ENCODE measurements at places on chromosomes 13 and 19. TPM values are rescaled to one million over a fixed set of nuclear protein-coding genes. Genes with fewer than 3 reads are reported as not detected.
A peak's percentile ranks its signal among the peaks of the same experiment; 100 is the strongest.

- no peak for DNase-seq
Observed at GRCh38 chr13:85590231-85590931, 208.8 kb downstream of the SLITRK6 start.

NCAN gene
- total RNA-seq: not detected

DNA sequence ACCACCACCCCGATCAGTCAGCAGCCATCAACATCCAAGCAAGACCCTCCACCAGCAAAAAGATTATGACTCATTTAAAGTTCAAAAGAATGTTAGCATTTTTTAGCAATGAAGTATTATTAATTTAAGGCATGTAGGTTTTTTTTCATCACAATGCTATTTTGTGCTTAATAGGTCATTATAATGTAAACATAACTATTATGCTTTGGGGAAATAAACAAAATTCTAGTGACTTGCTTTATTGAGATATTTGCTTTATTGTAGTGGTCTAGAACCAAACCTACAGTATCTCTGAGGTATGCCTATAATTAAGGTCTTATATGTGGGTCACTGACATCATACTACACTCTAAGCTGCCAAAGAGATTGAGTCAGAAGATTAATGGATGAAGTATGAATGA, 20.0 kb downstream of the KLF12 start:
- DNase-seq: no peak

DNA sequence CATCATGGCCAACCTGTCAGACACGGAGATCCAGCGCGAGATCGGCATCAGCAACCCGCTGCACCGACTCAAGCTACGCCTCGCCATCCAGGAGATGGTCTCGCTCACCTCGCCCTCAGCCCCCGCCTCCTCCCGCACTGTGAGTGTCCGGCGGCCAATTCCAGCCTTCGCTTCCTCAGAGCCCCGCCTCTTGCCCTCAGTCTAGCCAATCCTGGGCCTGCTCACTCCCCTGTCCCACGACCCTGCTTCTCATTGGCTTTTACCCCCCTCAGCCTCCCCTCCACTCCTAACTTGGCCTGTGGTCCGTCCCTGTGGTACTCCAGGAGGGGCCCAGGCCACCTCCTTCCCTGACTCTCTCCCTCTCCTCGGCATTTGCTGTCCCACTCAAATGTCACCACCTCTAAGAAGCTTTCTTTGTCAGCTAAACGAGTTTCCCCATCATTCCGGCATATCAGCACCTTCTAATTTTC, 12.3 kb downstream of the HRC start:
- peak; percentile 93 for DNase-seq

BST2 gene
- total RNA-seq: 32.7 TPM

SIAH3 gene
- total RNA-seq: 0.06 TPM

DNA sequence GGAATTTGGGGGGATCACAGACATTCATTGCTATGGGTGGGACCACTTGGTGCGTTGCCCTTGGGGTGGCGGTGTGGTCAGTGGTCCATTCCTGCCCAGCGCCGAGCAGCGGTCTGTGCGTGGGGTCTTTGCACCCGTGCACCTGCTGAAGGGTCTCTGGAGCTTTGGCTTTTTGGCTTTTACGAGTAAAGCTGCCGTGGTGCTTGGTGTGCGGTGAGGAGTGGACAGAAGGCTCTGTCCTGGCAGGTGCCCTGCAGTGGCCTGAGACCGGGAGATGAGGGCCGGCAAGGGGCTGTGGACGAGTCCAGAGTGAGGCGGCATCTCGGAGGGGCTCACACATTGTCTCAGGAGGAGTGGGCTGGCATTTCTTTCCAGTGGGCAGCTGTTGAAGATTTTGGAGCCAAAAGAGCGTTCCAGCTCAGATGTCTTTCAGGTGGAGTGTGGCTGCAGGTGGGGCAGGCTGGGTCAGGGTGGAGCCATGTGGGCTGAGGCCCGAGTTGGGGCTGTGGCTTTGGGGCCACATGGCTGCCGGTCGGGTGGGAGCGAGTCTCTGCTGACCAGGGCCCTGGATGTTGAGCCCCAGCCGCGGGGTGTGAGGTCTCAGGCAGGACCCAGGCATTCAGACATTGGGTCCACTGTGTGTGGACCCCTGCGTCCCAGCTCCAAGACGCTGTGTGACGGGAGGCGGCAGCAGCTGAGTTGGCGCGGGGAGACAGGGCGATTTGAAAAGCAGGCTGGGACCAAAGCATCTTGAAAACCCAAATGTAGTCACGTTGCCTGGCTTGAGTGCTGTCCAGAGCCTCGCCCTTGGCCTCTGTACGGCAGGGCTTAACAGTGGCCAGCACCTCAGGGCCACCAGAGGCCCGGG, 11.7 kb downstream of the GNA11 start:
- DNase-seq: no peak

DNA sequence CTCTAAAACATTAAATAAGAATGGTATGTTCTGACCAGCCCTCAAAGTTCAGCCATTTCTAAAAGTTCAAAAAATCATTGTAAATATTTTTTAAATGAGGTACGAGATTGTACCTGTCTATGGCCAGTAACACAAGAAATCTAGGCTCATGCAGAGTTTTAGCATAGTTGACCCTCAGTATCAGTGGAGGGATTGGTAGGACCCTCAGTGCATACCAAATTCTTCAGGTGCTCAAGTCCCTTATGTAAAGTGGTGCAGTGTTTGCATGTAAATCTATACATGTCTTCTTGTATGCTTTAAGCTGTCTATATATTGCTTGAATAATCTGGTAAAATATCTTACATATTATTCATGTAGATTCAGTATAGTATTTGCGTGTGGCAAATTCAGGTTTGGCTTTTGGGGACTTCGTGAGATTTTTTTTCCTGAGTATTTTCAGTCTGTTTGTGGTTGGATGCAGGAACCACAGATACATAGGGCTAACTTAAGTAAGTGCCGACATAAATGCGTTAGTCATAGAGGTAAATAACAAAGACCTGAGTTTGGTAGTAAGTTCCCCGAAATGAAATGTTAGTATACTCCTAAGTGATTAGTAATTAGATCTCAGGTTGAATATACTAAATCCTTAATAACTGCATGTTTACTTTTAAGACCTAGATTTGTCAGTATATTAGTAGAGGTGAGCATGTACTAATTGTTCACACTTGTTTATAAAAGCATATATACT, 7.8 kb downstream of the MIR17HG start:
- no peak for DNase-seq

GRCh38 chr13:82292334-82292733, 1589.9 kb downstream of the SLITRK1 start:
- DNase-seq: no peak

MPV17L2 gene
- total RNA-seq: 8.5 TPM

ATXN8OS gene
- total RNA-seq: not detected

DNA sequence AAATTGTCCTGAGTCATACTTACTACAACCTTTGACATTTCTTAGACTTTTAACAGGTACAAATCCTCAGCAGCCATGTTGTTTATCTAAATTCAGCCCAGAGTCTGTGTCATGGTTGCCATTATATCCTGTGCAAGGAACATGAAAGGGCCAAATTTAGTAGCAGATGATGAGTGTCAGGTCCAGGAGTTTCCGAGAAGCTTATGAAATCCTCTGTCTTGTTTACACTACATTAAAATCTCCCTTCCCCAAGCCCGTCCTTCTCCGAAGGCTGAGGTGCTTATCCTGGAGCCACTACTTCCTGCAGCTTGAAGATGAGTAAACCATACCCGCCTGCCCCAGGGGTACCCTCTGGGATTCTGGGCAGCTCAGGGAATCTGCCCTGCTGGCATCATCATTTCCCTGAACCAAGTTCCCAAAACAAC, 102.6 kb upstream of the SERP2 start:
- peak; percentile 28 for DNase-seq

DNA sequence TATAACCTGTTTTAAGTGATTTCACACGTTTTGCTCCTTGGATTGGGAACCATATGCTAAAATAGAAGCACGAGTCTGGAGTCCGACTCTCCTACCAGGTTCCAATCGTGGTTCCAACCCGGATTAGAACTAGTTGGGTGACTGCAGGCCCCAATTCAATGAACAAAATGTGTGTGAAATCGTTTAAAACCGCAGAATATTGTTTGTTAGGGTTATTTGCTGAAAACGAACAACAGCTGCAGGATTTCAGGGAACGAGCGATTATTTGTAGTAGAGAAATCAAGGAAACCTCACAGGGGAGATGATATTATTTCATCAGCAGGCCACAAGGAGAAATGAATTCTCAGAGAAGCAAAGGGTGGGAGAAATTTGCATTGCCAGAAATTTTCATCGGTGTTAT, 16.7 kb downstream of the SSC5D start:
- DNase-seq: no peak

ZSCAN18 gene
- total RNA-seq: 108 TPM

KLHL1 gene
- total RNA-seq: not detected

NCR1 gene
- not detected for total RNA-seq

DNA sequence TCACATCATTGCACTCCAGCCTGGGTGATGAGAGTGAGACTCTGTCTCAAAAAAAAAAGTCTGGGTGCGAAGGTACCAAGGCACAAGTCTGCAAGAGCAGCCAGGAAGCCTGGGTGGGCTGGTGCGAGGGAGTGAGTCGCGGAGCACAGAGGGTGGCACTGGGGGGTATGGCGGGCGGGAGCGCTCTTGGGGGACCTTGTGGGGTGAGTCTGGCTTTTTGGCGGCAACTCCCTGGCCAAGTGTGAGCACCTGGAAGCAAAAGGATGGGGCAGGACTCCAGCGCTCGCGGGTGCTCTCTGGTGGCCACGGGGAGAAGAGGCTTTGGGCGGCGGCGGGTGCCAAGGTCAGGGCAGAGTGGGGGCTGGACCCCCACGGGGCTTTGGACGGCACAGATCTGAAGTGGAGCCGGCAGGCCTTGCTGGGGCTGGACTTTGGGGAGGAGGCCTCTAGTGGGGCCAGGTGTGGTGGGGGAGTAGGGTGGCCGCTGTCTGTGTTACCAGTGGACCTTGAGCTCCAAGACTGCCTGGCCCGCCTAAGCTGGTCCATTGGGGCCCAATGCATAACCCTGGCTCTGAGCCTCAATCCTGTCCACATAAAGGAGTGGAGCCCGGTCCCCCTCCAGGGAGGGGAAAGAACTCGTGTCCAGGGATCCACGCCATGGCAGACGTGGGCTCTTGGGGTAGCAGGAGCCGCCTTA, 1.6 kb downstream of the P2RY11 start:
- no peak for DNase-seq

- no peak for DNase-seq
Observed at GRCh38 chr13:61387694-61388093, 28.0 kb downstream of the PCDH20 start.

- no peak for DNase-seq
Observed at GRCh38 chr13:99797691-99798090, 173.9 kb downstream of the ZIC5 start.

- no peak for DNase-seq
Observed at GRCh38 chr19:11291991-11292390, 4.0 kb upstream of the TSPAN16 start.

DNA sequence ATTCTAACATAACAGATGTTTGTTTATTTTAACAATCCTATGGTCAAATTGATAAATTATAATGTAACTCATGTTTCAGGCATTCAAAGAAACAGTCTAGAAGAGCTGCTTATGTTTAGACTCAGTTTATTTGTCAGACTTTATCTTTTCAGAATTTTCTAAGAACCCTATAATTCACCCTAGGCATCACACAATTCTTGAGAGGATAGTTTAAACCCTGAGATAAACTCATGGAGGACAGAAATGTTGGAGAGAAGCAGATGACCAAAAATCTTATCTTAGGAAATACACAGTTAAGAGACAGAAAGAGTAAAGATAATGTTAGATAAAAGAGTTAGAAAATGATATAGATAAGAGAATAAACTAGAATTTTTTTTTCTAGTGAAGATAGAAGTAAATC, 1185.7 kb upstream of the SLC10A2 start:
- DNase-seq: no peak

DNA sequence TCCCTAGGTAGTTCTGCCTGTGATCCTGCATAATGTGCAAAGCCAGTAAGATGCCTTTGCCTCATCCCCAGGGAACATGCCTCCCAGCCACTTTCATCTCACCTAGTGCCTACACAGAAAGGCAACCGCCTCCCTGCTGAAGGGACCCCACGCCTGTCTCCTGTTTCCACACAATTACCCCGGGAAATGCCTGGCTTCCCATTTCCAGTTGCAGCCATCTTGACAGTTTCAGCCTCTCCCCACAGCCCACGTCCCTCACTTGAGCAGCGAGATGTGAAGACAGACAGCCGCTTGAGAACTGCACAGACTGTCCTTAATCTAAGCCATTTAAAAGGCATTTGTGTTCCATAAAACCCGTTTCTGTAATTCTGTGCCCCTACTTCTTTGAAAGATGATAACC, 4.7 kb upstream of the UQCRFS1 start:
- no peak for DNase-seq

CBY2 gene
- total RNA-seq: not detected

DNA sequence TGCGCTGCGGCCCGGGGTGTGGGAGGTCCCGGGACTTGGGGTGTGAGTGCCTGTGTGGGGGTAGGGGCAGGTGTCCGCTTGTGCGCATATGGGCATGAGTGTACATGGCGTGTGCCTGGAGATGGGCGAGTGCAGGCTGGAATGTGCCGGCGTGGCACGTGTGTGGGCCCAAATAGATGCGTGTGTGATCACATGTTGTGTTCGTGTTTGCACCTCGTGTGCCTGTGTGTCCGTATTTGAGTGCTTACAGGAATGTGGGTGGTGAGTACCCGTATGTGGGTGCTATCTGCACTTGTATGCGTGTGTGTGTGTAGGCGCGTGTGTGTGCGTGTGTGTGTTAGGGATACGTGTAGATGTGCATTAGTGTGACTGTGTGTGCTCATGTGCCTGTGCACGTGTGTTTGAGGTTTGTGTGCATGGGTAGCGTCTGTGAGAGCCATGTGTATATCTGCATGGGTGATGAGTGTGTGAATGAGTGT, 3.4 kb downstream of the ZNF536 start:
- DNase-seq: no peak

PEAK3 gene
- total RNA-seq: 0.27 TPM

Data from prostate gland (tissue), 2 donors.